ENCODE measurements at places on chromosomes 1 and 21.

DNA sequence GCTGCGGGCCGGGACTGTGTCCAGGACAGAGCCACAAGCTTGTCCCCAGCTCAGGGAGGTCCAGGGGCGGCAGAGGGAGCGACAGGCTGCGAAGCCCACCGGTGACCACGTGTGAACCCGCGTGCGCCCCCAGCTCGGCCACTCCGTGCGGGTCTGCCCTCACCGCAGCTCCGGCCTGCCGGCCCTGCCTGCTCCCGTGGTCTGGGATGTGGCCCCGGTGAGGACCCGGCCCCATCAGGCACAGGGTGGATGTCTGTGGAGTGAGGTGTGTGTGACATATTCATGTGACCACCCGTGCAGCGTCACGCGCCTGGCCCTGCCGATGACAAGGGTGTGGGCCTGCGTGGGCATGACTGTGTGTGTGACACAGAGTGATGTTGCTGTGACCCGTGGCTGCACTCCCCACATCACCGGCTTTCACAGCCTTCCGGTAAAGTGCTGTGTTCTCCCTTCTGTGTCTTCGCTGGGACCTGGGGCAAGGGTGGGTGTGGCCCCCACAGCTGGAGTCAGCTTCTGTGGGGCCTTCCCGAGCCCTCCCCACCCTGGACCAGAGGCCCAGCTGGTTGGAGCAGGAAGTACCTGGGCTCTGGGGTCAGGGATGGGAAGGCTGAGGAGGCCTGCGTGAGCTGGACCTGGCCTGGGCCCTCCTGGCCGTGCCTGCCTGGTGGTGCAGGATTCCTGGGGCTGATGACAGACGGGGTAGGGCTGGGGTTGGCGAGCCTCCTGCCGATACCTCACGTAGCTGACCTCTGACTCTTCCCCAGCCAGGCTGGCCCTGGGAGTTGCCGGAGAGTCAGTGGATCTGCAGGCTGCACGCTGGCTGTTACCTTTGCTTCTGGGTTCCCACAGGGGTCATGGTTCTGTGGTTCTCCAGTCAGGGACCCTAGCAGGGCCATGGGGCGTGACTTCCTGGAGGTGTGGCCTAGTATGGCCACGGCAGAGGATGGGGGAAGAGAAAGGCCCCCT lies 4.1 kb downstream of the RNF223 start:
- DNase-seq = no peak

DNA sequence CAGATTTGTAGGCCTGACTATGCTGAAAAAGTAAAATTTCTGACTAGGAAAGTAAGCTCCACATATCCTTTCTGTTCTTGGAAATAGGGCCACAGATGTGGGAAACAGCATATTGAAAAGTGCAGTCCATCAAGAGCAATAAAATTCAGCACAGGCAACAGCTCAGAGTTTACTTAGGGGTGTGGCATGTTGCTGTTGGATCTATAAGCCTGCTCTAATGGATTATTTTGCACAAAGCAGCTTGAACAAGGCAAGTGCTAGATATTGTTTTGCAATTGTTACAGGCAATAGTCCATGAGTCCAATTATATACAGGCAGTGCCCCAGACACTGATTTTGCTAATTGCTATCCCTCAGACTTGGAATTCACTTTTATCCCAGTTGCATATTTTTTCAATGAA lies 289.8 kb upstream of the SNX7 start:
- no peak for DNase-seq

DNA sequence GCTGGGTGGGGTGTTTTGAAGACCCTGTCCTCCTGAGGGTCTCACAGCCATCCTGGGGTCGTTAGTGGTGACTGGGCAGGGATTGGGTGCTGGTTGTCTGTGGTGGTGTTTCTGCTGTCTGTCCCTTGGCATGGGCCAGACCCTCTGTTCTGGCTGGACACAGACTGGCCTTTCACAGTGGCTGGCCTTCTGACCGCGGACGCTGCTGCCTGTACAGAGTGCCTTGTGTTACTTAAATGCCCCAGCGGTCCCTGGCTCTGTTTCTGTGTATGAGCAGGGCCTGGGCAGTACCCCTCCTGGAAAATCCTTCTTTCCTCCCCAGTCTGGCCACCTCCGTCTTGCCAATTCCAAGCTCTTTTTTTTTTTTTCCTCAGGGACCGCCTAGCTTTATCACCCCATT lies 50.9 kb downstream of the SH3BGR start:
- no peak for DNase-seq

GRCh38 chr1:206000641-206001339 lies 2.4 kb downstream of the RAB7B start:
- DNase-seq = no peak

DNA sequence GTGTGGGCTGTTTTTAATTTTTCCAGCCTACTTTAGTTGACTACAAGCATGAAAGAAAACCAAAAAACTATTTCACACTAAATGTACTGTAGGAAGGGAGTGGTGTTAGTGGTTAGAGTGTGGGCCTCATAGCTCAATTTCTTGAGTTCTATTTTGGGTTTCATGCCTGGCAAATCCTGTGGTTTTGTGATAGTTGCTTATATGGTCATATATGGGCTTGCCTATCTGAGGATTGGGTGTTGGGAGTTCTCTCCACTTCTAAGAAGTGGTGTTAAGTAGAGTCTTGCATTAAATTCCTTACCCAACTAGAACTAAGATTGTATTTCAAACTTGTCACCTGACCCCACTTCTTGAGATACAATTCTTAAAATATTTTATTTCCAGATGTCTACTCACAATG lies 37.8 kb upstream of the COL11A1 start:
- no peak for DNase-seq

Data from cerebellar nuclear complex (tissue), 1 donor.